ENCODE measurements at places on chromosomes 12 and 14. TPM values are rescaled to one million over a fixed set of nuclear protein-coding genes. Genes with fewer than 3 reads are reported as not detected.

The LRRIQ1 gene
- total RNA-seq = 1.1 TPM

The RNASE2 gene
- total RNA-seq = not detected

The KLHL33 gene
- total RNA-seq = 0.08 TPM

The TAS2R46 gene
- 0.82 TPM for total RNA-seq

The CCDC177 gene
- not detected for total RNA-seq

The CFL2 gene
- total RNA-seq = 27.8 TPM

The CFAP54 gene
- 2.5 TPM for total RNA-seq

The NELL2 gene
- total RNA-seq = 1.7 TPM
